ENCODE measurements at places on chromosomes 6 and 20.

GRCh38 chr20:14488756-14489479 is 151.5 kb upstream of the FLRT3 start:
- no peak for DNase-seq

GRCh38 chr6:144460327-144461095 is 175.4 kb downstream of the UTRN start:
- no peak for DNase-seq

- DNase-seq = no peak
Measured at GRCh38 chr6:170108890-170109587, 181.8 kb downstream of the DLL1 start.

DNA sequence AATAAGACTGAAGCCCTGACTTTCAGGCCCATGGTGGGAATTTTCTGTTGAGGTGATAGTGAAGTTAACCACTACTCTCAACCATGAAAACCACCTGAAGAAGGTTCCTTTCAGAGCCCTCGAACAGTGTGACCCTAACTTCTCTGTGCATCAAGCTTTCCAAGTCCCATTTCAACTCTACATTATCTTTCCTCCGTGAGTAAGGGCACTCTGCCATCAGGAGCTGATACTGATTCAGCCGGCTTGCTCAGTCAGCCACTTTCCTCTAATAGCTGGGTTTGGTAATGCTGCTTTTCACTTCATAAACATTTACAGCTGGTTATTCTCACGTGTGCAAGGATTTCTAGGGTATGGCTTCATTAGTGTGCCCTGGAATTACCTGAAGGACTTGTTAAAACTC is 10.7 kb upstream of the SLA2 start:
- no peak for DNase-seq

DNA sequence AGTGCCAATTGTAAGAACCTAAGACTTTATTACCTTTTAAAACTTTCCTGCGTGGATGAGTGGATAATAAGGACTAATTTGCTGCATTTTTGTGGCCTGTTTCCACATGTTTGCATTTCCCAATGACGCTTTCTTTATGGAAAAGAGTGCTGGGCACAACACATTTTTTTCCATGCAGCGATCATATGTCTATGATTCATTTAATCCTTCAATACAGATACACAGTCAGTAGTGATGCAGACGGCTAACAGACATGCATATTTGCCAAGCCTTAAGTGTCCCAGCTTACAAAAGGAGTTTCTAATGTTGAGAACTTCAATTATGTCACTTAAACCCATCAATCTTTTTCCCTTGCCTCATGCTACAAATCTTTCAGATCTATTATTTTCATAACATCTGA is 239.8 kb upstream of the PREP start:
- DNase-seq = no peak

DNA sequence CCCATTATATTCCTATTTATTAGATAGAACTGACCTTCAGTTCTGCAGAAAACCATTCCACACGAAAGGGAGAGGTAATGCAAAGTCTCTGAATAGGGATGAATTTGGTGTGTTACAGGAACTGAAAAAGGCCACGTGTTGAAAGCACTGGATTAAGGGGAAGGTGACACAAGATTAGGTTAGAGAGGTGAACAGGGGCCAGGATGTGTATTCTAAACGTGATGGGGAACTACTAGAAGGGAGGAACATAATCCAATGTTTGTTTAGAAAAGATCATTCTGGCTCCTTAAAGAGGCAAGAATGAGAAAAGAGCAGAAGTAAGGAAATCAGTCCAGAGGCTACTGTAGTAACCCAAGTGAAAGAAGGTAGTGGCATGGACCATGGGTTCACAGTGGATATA is 6.3 kb upstream of the ZKSCAN8 start:
- no peak for DNase-seq

DNA sequence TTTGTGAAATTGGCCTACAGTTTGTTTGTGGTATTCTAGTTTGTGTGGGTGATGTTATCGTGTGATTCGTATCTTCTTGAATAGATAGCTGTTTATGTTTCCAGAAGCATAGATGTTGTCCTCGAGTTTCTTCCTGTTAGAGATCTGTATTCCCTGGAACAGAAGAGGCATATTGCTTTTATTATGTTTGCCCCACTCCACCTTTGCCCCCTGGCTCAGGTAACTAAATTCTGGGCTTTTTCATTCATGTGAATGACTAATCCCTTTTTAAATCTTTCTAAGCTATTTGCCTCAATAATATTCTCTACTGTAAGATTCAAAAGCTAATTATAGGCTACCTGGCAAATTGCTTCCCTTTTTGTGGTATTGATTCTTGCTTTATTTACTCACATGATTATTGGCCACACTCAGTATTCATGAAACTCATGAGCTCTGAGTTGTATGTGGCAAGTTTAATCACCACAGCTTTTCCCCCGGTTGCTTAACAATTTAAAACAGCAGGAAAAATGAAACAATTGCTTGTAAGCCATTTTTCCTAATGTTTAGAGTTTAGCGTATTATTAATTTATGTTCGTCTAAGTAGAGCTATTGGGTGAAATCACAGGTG is 12.6 kb downstream of the RNF217 start:
- no peak for DNase-seq

- DNase-seq = no peak
Measured at GRCh38 chr20:59628171-59628570, 23.8 kb downstream of the PHACTR3 start.

- no peak for DNase-seq
Measured at GRCh38 chr6:54935739-54936138, 89.2 kb downstream of the FAM83B start.
